H1 (cell line): ENCODE measurements at places on chromosomes 1 and 21. TPM values are rescaled to one million over a fixed set of nuclear protein-coding genes. Genes with fewer than 3 reads are reported as not detected.

The C1orf94 gene
- 4.8 and 5.8 TPM in 2 replicates for total RNA-seq

The SPEN gene
- total RNA-seq = 47.6 and 52.1 TPM in 2 replicates

The OR2L8 gene
- not detected in 2 replicates for total RNA-seq

The BMP8B gene
- 0.37 and 0.54 TPM in 2 replicates for total RNA-seq

The MFAP2 gene
- 172 and 188 TPM in 2 replicates for total RNA-seq

The LRRIQ3 gene
- total RNA-seq = 0.19 and 0.65 TPM in 2 replicates

The PPM1J gene
- 17.5 and 19.4 TPM in 2 replicates for total RNA-seq

The ADAMTS1 gene
- total RNA-seq = 19.6 and 22.4 TPM in 2 replicates

The S100A8 gene
- not detected in 2 replicates for total RNA-seq

The GJA9 gene
- total RNA-seq = not detected in 2 replicates

The PRDM16 gene
- 0.43 and 0.46 TPM in 2 replicates for total RNA-seq

The RGS16 gene
- 8.1 and 9.8 TPM in 2 replicates for total RNA-seq

The SWT1 gene
- 6.2 and 8.1 TPM in 2 replicates for total RNA-seq

The MRAP gene
- not detected in 2 replicates for total RNA-seq

The ACTRT2 gene
- not detected in 2 replicates for total RNA-seq

The KCNT2 gene
- total RNA-seq = 9.3 and 10.2 TPM in 2 replicates

DNA sequence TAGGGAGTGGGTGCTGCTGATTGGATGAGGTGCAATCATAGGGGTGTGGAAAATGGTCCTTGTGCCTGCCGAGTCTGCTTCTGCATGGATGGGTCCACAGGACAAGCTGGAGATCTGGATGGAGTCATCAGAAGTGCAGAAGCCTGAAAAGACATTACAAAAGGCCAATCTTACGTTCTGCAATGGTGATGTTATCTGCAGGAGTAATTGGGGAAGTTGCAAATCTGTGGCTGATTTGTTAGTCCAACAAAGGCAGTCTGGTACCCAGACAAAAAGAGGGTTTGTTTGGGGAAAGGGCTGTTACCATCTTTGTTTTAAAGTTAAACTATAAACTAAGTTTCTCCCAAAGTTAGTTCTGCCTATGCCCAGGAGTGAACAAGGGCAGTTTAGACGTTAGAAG is 166.5 kb downstream of the PGBD5 start:
- no peak for DNase-seq

DNA sequence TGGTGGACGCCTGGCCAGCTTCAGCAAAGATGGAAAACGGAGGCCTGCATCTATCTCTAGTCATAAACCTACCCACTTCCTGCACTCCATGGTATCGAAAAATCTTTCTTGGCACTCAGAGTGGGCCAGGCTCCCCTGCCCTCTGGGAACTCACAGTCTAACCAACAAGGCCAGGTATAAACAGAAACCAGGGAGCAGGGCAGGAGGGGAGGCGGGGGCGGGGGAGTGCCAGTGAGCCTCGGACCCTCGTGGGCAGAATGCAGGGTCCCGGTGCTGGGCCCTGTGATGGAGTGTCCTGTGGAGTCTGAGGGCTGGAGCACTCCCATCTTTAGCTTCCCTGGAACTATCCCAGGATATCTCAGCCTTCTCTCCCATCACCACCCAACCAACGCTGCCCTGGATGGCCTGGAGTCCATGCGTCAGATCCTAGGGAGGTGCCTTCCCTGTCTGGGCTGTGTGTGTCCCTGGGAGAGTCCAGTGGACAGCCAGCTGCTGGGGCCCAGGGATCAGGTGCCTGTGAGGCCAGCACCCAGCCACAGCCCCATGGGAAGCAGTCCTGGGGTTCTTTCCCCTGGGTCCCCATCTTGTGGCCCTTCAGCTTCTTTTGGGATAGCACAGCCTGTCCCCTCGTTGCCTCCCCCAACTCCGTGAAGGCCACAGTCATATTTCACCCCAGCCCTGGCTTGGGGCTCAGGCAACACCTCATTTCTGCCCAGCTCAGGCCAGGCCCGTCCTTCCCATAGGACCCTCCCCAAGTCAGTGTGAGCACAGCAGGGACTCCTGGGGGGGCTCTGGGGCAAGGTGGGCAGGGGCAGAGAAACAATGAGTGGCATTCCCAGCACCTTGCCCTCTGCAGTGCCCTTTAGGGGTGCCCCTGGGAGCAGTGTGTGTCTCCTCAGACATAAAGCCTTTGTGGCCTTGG is 1.1 kb upstream of the EPS8L3 start:
- no peak for DNase-seq

DNA sequence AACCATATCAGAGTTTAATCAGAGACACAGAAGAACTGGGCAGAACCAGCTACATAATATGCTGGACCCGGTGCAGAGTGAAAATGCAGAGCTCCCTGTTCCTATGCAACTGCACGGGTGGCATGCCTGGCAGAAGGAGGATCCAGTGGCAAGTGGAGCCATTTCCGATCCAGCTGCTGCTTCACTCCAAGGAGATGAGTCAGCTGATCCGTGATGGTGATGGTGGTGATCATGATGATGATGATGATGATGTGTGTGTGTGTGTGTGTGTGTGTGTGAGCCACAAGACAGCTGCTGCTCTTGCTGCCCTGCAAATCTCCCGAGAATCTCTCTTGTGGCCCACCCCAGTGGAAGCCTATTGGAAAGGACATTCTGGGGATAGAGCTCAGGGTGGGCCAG is 133.0 kb downstream of the URB2 start:
- DNase-seq = no peak

DNA sequence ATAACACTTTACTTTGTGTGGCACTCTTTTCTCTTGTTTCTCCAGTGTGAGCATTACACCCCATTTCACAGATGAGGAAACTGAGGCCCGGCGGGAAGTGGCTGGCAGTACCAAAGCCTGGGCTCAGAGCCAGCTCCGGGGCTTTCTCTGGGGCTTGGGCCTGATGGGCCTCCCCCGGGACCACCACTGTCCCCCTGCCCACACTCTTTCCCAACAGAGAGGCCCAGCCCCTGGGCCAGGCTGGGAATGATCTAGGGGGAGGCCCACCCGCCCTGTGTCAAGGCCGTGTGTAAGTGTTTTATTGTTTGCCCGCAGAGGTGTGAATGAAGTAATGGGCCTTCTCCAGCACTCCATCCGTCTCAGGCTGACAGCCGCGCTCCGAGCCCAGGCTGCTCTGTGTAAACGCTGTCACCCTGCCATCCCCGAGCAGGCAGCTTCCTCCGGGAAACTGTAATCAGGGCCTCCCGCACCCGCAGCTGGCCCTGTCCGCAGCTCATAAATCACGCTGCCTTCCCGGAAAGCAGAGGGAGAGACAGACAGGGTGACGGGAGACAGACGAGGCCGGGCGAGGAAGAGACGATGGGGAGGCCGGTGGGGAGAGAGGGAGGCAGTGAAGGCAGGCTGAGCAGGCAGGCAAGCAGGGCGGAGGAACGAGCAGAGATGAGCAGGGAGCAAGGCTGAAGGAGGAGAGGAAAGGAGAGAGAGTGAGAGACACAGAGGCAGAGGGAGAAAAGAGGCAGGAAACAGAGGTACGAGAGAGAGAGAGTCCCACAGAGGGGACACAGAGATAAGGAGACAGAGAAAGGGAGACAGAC is 109.7 kb upstream of the ZBTB40 start:
- DNase-seq = no peak

DNA sequence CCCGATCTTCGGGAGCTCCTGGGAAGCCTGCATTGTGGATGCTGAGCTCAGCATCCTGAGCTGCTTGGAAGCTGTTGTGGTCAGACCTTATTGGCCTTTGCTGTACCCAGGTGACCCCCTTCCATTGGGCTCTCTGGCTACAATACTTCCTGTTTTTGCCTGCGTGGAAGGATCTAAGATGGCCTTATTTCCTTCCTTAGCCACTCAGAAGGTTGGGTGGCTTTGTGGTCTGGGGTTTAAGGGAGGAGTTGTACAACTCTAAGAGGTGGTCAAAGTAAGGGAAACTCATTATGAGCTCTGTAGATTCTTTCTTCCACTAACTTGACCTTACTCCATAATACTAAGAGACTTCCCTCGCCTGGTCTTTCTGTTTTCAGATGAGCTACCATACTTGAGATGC is 17.7 kb downstream of the PFKFB2 start:
- no peak for DNase-seq

GRCh38 chr1:213519098-213519497 is 468.1 kb downstream of the RPS6KC1 start:
- DNase-seq = no peak

DNA sequence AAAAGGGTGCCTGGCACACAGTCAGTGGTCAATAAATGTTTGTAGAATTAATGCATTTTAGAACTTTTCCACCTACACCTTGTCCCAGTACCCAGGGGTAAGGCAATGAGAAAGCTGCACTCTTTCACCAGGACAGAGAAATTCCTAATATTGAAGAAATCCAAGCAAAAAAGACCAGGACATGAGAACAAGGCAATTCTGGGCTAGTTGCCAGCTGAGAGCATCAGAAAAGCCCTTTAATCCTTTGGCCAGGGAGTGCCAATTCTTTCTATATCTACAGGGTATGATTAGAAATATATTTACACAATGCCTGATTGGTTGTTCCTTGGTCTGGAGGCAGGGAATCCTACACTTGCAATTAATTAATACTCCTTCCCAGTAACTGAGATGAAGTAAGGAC is 492.4 kb upstream of the NFIA start:
- DNase-seq = no peak

GRCh38 chr1:207440626-207441025 is 13.5 kb upstream of the CR2 start:
- DNase-seq = no peak

- no peak for DNase-seq
These were observed 366.2 kb downstream of the USH2A start for GRCh38 chr1:216057063-216057462.

DNA sequence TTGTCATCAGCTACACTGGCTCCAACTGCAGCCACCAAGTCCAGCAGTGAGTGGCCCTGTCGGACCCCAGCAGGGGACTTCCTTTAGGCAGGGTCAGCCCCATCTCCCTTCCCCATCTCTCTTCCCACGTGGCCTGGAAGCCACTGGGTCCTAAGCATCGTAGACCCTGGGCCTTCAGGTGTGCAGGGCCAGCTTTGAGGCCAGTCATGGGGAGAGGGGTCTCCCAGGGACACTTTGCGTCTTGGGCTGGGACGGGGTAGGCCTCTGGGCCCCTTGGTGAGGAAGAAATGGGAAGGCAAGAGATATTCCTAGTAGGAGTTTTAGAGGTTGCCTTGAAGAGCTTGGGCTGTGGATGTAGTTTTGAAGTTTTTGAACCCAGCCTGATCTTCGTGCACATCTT is 12.1 kb upstream of the MIIP start:
- no peak for DNase-seq

DNA sequence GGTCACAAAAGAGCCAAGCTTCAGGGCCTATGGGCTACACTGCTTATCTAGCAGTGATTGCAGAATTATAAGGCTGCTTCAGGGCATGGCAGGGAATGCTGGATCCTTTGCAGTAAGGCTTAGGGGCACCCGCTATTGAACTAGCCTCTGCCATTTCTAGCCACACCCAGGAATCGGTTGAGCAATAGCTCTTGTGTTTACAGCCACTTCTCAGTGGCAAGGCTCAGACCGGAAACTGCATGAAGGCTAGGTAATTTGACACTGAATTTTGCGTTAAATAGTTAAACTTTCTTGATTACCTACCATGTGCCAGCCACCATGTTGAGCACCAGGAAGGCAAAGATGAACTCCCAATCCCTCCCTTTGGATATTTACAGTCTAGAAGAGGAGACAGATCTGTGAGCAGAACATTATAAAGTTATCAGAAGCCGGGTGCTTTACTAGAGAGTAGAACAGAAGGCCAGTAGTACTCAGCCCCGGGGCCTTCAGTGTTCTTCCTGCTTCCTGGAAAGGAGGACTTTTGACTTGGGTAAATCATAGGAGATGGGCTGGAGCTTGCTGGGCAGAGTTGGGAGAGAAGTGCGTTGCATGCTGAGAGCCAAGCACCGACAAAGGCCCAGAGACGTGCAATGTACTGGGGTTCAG is 98.6 kb upstream of the LPGAT1 start:
- DNase-seq = no peak
